Pericardium fibroblast (primary cell): ENCODE measurements at places on chromosomes 5 and 9. TPM values are rescaled to one million over a fixed set of nuclear protein-coding genes. Genes with fewer than 3 reads are reported as not detected.

NDUFA8 gene
- 28.7 and 40.1 TPM in 2 replicates for total RNA-seq

MSX2 gene
- total RNA-seq: 0.23 and 3.0 TPM in 2 replicates

HMCN2 gene
- under 0.01 TPM in 1 of 2 replicates, not detected in the other for total RNA-seq

IFNA2 gene
- total RNA-seq: not detected in 2 replicates

MAMDC2 gene
- 6.1 and 7.7 TPM in 2 replicates for total RNA-seq
